Effector memory CD4-positive, alpha-beta T cell (primary cell): ENCODE measurements at places on chromosomes 1 and 21.

DNA sequence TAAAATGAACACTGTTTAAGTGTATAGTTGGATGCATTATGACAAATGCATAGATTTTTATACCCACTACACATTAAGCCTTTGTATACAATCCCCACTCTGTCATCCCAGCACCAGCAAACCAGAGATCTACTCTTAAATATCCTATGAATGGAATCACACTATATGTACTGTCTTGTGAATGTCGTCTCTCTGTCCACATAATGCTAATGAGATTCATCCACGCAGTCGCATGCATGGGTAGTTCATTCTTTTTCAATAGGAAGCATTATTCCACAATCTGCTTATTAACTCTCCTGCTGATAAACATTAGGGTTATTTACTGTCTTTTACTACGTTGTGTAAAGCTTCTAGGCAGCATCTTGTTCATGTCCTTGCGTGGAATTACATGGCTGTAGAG is 892.3 kb downstream of the LTN1 start:
- no peaks in the 10 kb centered on the region for H3K27me3 ChIP-seq
- H3K4me1 ChIP-seq = no peaks in the 10 kb centered on the region
- DNase-seq = no peak
- H3K27ac ChIP-seq = no peak overlapping the region
- no peak overlapping the region for H3K4me3 ChIP-seq

- no peak overlapping the region for H3K4me3 ChIP-seq
- H3K27ac ChIP-seq = no peak overlapping the region
- no peaks in the 10 kb centered on the region for H3K36me3 ChIP-seq
- no peaks in the 10 kb centered on the region for H3K4me1 ChIP-seq
- no peaks in the 10 kb centered on the region for H3K27me3 ChIP-seq
- DNase-seq = no peak
Observed at GRCh38 chr1:168811176-168811575, 82.2 kb upstream of the DPT start.

- peaks cover 26% of the 10 kb centered on the region for H3K36me3 ChIP-seq
- H3K4me1 ChIP-seq = no peaks in the 10 kb centered on the region
- H3K27ac ChIP-seq = no peak overlapping the region
- no peak for DNase-seq
Observed at GRCh38 chr1:160829766-160830165, 32.9 kb downstream of the CD244 start.

DNA sequence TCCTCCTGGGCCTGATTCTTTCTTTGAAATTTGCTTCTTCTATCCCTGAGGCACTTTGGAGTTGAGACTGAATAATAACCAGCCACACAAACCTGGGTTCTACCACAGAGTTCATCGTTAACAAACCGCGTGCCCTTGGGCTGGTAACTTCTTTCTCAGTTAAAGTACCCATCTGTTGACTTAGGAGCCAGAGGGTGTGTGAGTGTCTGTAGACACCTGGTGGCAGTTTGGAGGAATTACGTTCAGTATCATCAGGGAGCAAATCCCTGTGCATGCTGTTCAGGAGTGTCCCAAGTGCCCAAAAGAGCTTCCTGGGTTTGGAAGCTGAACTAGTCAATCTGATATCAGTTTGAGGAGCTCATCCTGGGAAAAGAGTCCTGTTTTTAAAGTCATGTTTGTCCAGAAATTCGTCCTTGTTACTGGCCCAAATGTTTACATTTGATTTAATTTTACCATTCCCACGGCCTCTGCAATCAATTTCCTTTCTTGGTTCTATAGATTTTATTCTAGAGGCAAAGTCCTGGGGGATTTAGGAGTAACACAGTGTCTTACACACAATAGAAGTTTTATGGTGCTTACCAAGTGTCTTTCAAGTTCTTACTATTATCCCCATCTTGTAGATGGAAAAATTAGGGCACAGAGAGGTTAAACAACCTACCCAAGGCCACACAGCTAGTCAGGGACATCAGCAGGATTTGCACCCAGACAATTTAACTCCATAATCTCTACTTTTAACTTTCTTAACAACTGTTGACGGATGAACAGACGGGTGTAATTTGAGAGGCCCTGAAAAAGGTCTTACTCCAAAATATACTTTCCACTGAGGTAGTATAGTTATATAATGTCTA is 26.7 kb upstream of the RPTN start:
- no peak for DNase-seq
- no peaks in the 10 kb centered on the region for H3K27me3 ChIP-seq
- H3K4me1 ChIP-seq = no peaks in the 10 kb centered on the region
- H3K36me3 ChIP-seq = no peaks in the 10 kb centered on the region
- no peak overlapping the region for H3K4me3 ChIP-seq
- no peak overlapping the region for H3K27ac ChIP-seq

GRCh38 chr1:184533915-184534314 is 147.1 kb downstream of the C1orf21 start:
- DNase-seq = no peak
- no peaks in the 10 kb centered on the region for H3K36me3 ChIP-seq
- no peak overlapping the region for H3K27ac ChIP-seq
- H3K4me3 ChIP-seq = no peak overlapping the region
- H3K27me3 ChIP-seq = peaks cover under 1% of the 10 kb centered on the region

GRCh38 chr1:198544265-198544664 is 3.8 kb upstream of the ATP6V1G3 start:
- no peaks in the 10 kb centered on the region for H3K36me3 ChIP-seq
- H3K4me1 ChIP-seq = no peaks in the 10 kb centered on the region
- no peak overlapping the region for H3K27ac ChIP-seq
- DNase-seq = no peak

DNA sequence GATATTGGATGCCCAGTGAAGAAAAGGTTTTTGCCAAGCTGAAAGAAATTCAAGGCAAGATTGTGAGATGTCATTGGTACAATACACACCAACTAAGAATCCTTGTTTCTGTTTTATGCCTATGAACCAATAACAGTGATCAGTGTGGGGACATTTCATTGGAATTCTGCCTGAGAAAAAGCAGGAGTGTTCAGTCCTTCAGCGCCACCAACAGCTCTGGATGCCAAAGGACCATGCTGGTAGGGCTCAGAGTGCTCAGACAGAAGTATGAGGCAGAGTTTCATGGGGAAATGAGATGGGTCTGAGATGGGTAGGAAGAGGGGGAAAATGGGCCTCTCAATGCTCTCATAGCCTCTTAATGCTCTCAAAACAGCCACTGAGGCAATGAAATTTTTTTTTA is 56.5 kb downstream of the GABPA start:
- DNase-seq = no peak
- H3K4me3 ChIP-seq = no peak overlapping the region
- H3K36me3 ChIP-seq = no peaks in the 10 kb centered on the region
- H3K27me3 ChIP-seq = no peaks in the 10 kb centered on the region
- H3K27ac ChIP-seq = no peak overlapping the region
- no peaks in the 10 kb centered on the region for H3K4me1 ChIP-seq

GRCh38 chr1:43069461-43070050 is 102.5 kb downstream of the EBNA1BP2 start:
- peaks cover 5% of the 10 kb centered on the region for H3K4me1 ChIP-seq
- H3K36me3 ChIP-seq = no peaks in the 10 kb centered on the region
- H3K27ac ChIP-seq = no peak overlapping the region
- no peak overlapping the region for H3K4me3 ChIP-seq

- no peak for DNase-seq
- no peak overlapping the region for H3K27ac ChIP-seq
Observed at GRCh38 chr1:78143152-78143551, 97.4 kb downstream of the GIPC2 start.

DNA sequence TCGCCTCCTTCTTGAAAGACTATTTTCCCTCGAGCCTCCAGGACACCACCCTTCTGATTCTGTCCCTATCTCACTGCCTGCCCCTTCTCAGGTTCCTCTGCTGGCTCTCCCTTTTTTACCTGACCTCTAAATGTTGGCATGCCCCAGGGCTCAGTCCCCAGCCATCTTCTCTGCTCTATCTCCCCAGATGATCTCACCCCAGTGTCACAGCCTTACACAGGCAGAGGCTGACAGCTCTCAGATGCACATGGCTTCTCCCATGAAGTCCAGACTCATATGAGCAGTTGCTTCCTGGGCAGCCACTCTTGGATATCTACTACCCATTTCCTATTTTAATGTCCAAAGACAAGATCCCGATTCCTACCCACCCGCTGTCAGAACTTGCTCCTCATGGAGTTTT is 37.5 kb downstream of the RXRG start:
- no peaks in the 10 kb centered on the region for H3K4me1 ChIP-seq
- H3K36me3 ChIP-seq = no peaks in the 10 kb centered on the region
- no peak overlapping the region for H3K4me3 ChIP-seq
- no peaks in the 10 kb centered on the region for H3K27me3 ChIP-seq
- no peak for DNase-seq

GRCh38 chr1:77866296-77866695 is 22.1 kb upstream of the NEXN start:
- DNase-seq = no peak
- no peak overlapping the region for H3K27ac ChIP-seq
- H3K4me3 ChIP-seq = no peak overlapping the region
- H3K4me1 ChIP-seq = no peaks in the 10 kb centered on the region

GRCh38 chr1:243842978-243843511 is 7.0 kb downstream of the AKT3 start:
- peak overlapping the region; percentile 49 for H3K27ac ChIP-seq
- H3K27me3 ChIP-seq = no peaks in the 10 kb centered on the region
- peaks cover 19% of the 10 kb centered on the region for H3K4me1 ChIP-seq
- DNase-seq = no peak

DNA sequence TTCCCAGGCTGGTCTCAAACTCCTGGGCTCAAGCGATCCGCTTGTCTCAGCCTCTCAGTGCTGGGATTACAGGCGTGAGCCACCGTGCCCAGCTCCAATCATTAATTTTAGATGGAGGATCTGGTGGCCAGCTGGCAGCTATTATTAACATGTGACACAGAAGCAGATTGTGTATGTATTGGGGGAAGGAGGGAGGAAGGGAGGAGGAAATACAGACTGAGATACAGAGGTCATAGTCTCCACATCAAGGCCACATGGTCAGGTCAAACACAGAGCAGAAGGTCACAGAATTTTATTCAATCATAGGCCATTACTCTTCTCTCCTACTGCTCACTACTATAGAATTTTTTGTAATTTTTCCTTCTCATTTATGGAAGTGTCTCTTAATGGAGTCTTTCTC is 57.9 kb upstream of the ADORA3 start:
- no peak overlapping the region for H3K27ac ChIP-seq
- DNase-seq = no peak
- no peak overlapping the region for H3K4me3 ChIP-seq
